Activated CD4-positive, CD25-positive, alpha-beta regulatory T cell (primary cell): ENCODE measurements at places on chromosomes 16 and 17.

- no peak for DNase-seq
These were observed 156.3 kb downstream of the MYO1D start for GRCh38 chr17:32720671-32721070.

DNA sequence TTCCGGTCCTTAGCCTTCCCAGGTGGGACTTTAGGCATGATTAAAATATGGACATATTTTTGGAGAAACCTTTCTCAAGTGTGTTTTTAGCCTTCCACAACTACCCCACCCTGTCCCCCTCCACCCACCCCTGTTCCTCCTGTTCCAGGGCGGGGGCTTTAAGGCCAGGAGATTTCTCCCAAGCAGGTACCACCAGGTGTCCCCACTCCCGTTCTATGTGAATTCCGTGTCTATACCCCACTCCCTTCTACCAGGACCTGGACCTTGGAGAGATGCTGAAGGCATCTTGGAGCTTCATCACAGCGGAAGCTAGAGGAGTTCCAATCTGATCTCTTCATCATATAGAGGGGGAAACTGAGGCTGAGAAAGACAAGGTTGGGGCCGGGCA lies 9.7 kb downstream of the CA4 start:
- DNase-seq: no peak

GRCh38 chr17:70317421-70317820 lies 148.1 kb downstream of the KCNJ2 start:
- no peak for DNase-seq

GRCh38 chr16:87368029-87368770 lies 15.4 kb downstream of the FBXO31 start:
- DNase-seq: no peak

DNA sequence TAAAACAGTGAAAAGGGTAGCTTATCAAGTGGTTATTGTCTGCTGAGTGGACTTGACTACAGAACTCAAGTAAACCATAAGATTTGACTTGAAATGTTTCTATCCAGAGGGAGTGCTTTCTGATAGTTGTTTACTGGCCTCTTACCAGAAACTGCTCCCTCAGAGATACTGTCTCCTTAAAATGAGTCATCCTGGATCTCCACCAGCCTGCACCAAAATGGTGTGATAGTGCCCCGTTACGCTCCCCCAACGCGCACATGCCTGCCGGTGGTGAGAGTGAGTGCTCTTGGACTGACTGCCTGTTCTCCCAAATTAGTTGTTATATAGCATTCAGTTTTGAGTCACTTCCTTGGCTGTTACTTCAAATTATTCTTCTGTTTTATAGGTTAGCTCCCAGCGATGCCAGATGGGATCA lies 22.9 kb downstream of the PRCD start:
- no peak for DNase-seq

DNA sequence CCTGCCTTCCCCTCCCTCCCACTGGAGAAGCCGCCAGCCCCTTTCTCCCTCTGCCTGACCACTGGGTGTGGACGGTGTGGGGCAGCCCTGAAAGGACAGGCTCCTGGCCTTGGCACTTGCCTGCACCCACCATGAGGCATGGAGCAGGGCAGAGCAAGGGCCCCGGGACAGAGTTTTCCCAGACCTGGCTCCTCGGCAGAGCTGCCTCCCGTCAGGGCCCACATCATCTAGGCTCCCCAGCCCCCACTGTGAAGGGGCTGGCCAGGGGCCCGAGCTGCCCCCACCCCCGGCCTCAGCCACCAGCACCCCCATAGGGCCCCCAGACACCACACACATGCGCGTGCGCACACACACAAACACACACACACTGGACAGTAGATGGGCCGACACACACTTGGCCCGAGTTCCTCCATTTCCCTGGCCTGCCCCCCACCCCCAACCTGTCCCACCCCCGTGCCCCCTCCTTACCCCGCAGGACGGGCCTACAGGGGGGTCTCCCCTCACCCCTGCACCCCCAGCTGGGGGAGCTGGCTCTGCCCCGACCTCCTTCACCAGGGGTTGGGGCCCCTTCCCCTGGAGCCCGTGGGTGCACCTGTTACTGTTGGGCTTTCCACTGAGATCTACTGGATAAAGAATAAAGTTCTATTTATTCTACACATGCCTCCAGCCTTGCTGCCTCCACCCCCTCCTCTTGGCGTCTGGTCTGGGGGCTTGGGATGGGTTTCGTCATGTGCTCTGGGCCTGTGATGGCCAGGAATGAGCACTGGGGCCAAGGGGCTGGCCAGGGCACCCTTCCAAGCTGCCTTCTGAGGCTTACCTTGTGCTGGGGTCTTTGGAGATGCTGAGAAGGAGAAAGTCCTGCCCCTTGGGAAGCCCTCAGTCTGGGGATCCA lies 7.3 kb downstream of the GJD3 start:
- DNase-seq: no peak

DNA sequence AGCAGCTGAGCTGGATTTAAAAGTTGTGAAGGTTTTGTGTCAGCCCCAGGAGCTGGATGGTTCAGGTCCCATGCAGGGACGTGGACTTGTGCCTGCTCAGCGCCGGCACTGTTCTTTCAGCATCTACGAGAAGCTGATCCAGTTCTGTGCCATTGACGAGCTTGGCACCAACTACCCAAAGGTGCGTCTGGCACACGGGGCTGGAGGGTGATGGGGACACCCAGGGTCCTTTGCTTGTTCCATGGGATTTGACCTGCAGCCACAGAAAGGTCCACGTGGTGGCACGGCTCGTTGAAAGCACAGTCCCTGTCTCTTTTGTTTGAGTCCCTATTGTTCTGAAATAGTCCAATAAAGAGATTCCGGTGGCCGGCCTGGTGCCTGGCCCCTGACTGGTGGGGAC lies 18.1 kb upstream of the ITGB4 start:
- no peak for DNase-seq

DNA sequence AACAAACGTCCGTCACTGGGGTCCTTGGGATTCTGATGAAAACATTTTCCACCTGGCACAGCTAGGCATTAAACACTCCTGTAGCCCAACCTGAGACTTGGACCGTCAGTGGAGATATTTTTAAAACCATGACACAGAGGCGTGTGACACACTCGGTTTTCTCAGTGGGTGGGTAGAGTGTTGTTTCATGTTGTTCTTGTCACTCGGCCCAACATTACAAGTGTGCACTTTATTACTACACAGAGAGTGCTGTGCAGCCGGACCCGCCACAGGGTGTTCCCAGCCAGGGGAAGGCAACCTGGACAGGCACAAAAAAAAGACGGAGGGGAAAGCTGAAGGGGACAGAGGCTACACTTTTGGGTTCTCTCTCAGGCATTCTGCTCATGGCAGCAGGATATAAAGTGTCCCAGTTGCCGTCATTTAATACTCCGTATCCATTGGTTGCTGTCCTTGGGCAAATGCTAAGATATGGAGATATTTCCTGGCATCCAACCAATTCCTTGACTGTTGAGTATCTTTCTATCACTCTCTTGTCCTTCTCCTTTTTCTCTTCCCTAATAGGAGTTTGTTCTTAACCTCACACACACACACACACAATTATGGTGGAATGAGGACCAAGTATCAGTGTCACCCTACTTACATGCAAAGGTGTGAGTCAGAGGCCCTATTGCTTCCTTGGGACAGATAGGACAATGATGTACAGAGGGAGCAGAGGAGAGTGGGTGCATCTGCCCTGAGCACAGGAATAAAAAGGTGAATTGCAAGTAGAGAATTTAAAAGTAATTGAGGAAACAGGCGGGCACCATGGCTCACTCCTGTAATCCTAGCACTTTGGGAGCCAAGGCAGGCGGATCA lies 154.1 kb upstream of the SOX9 start:
- no peak for DNase-seq

- DNase-seq: peak; percentile 91
These were observed at the start of gene ACTG1 for GRCh38 chr17:81512562-81513371. Gene ACTG1, minus strand, starts transcription at chr17:81512799. Its CDS starts 445 bp downstream, at chr17:81512354.
